ENCODE measurements at places on chromosomes 2 and 18.

DNA sequence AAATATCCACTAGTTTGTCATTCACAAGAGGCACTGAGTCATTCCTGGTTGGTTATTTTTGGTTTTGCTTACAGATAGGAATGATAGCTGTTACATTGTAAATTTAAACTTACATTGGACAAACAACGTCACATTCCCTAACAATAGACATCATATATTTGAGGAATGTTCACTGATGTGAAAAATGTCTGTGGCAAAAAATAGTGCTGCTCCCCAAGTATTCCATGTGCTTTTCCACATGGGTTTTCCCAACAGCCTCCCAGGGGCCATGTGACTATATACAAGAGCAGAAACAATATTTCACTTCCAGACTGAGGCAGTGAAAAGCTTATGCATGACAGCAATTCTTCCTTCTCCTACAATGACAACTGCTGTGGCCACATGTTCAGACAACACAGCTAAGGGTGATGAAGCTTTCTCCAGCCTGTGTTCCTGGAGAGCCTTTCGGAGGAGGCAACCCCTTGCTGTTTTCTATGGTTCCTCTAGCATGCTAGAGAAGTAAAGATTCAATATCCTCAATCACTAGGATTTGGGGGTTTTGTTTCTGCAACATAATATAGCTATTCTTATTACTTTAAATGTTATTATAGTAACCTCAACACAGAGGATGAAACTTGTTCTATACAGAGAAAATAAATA lies 202.7 kb downstream of the PTH2R start:
- no peak for DNase-seq

- peak; percentile 46 for DNase-seq
These were observed 28.4 kb upstream of the PUM2 start for GRCh38 chr2:20378891-20379519.

GRCh38 chr2:98161186-98161585 lies 74.2 kb downstream of the VWA3B start:
- DNase-seq = no peak

DNA sequence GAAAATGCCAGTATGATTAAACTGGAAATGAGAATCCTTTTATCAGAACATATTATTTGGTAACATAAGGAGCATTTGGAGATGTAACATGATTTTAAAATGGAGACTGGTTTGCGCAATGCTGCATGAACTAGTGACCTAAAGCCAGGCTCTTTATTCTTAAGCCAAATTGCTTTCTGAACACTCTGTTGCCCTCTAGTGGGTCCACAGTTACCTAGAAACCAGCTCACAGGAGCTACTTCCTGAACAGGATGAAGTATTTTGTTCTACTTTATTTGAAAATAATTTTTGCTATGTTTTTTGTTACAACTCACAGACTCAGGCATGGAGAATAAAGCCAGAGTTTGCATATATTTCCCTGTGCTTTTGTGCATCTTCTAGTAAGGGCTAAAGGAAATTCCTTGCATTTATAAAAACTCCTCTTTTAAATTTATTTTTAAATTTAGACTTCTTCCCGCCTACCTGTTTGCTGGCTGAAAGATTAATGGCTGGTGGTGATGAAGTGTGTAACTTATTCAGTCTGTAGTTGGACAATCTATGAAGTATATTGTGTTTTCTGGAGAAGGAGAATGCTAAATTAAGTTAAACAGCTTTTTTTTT lies 146.7 kb downstream of the PARD3B start:
- no peak for DNase-seq

GRCh38 chr2:36562973-36563532 lies 34.9 kb downstream of the FEZ2 start:
- DNase-seq = no peak

GRCh38 chr2:27587025-27587424 lies 4.2 kb downstream of the ZNF512 start:
- DNase-seq = no peak
